ENCODE measurements at places on chromosomes 3 and 15. TPM values are rescaled to one million over a fixed set of nuclear protein-coding genes. Genes with fewer than 3 reads are reported as not detected.

GRCh38 chr3:131216801-131217200, 164.8 kb upstream of the NUDT16 start:
- DNase-seq: no peak

DNA sequence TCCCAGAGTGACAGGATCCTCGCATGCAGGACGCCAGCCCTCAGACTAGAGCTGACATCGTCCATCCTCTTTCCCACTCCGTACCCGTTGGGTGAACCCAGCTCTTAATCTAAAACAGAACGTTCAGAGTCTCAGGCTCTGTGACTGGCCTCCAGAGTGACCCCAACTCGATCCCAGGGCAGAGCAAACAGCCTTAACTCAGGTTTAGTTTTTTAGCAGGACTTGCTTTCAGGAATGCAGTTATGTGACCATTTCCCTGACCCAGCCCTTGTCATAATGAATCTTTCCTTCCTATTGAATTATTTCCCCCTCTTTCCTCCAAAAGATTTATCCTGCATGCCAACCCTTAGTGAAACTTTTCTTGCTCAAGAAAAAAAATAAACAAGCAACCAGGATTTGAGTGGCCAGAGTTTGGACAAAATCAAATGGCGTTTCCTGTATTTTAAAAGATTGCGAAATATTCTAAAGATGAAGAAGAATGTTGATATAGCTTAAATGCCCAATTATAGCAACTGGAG, 47.8 kb upstream of the RARB start:
- DNase-seq: no peak

DNA sequence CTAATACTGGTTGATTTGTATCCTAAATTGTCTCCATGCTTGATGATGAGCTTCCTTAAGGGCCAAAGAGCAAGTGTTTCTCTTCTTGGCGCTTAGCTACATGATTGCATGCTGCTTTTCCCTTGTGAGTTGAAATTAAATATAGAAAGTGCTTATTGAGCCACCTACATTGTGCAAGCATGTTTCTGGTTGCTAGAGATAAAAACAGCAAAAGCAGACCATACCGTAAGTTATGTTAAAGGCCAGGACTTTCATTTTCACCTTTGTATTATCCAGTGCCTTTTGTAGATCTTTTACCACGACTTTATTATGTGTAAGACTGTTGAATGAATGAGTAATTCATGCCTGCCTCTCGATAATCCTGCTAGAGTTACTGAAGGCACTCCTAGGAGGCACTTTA, 41.9 kb upstream of the CCNB2 start:
- no peak for DNase-seq

The WDR76 gene
- total RNA-seq: 9.9 TPM

- DNase-seq: no peak
Measured at GRCh38 chr3:12187448-12188327, 29.0 kb upstream of the TIMP4 start.

DNA sequence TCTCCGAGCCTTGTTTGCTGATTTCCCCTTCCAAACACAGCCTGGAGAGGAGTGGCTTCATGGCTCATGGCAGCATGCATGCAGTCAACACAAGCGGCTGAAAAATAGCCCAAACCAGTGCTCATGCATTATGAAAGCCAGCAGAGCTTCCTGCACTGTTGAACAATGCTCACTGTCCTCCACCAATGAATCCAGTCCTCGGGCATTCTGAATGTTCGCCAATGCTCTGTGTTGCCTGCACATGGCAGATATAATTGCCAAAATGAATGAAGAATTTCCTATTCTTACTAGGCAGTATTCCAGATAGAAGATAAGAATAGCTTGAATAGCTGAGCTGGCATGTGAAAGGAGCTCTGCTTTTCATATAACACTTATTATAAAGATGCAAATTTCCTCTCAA, 252.7 kb downstream of the ROBO1 start:
- DNase-seq: no peak

The CPNE9 gene
- not detected for total RNA-seq

GRCh38 chr3:159852821-159853505, 135.7 kb upstream of the IL12A start:
- no peak for DNase-seq

DNA sequence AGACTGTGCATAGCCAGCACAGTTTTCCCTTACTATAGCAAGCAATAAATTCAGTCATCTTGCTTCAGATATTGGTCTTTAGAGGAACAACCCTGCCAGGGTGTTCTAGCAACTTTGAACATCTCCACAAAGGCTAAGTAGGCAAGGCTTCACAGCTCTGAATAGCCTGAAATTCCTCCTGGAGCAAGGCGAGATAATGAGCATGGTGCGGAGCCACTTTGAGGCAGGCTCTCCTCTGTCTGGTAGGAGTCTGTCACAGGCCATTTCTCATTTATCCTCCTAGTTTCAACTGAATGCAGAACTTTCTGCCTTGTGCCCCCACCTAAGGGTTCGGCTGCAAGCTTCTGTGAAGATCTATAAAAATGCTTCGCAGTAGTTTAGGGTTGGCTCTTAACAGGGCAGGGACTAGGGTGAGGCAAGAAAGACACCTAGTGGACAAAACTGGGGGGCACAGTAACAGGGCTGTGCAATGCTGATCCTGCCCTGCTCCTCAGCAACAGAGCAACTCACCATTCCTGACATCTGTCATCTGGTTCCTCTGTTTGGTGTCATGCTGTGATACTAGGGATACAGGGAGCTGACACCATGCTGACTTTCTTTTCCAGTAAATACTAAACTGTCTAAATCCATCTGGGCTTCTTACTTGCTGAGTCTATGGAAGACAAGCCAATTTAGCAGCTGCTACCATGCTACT, 16.6 kb upstream of the EHHADH start:
- DNase-seq: no peak

GRCh38 chr15:48190932-48191573, 412 bp upstream of the CTXN2 start:
- peak; percentile 48 for DNase-seq

The FSD2 gene
- not detected for total RNA-seq

GRCh38 chr3:31544634-31545033, 11.9 kb downstream of the STT3B start:
- DNase-seq: no peak

The SENP5 gene
- total RNA-seq: 31.3 TPM

DNA sequence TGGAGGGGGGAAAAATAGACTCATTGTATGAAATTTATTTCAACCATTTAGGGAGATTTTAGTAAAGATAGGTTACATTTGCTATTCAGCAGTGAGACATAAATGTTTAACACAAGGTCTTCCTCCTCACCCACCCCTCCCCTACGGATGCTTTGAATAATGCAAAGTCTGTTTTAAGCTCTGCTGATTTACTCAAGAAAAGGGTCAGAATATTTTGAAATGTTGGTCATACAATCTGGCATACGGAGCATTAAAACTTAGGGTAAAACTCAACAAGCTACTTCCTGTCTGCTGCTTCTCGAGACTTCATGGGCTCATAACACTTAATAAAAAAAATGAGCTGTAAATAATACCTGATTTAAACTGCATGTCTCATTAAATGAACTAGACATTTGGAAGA, 156.3 kb downstream of the WNT5A start:
- DNase-seq: no peak

The ERC2 gene
- total RNA-seq: 0.75 TPM

DNA sequence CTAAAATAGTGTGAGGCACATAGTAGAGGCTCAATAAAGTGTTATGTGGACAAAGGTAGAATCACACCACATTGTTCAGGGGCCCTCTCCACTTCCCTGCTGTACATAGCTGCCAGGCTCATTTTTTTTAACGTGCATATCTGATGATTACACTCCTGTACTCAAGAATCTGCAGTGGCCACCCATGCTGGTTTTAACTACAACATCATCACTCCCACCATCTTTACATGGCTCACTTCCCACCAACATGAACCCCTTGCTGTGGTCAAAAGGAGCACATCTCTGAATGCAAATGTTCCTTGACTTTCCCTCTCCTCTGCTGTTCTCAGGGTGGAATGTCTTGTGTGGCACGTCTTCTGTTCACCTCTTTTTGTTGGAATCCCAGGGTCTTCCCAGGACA, 76.7 kb downstream of the FEM1B start:
- DNase-seq: no peak

DNA sequence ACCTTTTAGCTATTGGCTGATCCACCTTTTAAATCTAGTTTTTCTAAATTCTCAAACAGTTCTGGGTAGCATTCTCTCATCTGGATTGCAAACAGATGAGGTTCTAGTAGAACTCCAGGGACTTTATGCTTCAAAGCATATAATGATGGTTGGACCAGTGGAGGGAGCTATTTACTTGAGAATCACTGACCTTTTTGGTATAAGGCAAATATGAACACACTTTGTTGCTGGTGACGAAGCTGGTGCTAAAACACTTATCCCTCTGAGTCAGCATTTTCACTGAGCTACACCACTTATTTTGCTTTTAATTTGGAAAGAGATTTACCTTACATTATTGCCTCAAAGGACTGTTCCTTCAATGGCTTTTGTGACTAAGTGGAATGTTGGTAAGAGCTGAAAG, 58.6 kb upstream of the SLITRK3 start:
- no peak for DNase-seq

The HCLS1 gene
- total RNA-seq: 134 TPM

DNA sequence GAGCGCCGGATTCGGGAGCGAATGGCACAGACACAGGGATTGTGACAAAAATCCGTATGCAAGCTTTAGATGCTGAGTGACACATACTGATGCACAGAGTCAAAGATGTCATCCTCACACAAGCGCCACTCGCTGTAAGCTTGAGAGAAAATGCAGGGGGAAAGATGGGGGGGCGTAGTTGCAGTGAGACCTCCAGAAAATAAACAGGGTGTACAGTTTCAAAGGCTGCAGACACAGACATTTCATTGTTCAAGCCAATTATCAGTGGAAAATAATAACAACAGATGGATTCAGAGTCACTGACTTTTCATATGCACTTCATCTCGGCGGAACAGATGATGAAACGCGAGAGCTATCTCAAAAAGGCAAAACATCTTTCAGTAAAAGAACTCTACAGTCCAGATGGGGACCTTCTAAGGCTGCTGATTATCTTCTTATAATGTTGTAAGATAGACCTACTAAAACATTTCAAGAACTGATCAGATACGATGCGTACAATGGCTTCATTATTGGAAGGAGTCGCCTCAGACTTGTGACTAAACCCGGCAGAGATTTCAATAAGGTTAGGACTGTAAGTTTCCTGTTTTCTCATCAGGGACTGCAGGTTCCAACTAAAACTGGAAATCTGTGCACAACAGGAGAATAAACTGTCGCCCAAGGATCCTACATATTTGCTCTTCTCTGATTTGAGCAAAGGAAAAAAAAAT, 275.4 kb downstream of the FOXP1 start:
- no peak for DNase-seq

DNA sequence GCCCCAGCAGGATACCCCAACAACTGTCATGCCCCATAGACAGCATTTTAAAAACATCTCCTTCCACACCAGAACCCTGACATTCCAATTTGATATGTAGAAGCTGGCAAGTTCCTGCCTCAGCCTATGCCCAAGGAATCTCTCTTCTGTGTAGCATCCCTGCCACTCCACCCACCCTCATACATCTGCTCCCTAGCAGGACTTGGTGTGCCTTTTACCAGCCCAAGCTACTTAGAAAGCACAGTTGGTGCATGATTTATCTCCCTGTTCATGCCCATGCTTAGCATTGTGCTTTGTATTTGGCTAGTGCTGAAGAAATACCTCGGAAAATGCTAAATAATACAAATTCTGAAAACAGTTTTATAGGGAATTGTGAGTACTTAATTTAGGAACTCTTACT, 236.9 kb upstream of the HES1 start:
- no peak for DNase-seq

DNA sequence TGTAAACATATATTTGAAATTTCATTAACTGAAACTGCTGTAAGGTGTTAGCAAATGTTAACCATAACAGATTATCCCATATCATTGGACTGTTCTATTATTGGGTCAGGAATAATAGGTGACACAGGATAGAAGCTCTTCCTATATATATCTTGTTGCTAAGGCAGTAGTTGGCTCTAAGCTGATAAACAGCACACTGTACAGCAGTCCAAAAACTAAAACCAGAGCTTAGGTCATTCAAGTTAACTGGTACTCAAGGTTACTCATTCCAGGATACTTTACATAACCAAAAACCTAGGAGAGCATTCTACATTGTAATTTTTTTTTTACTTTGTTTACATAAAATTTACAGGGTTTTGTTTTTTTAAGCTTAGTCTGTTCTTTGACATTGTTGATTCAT, 8.9 kb downstream of the DNAJC19 start:
- DNase-seq: no peak

DNA sequence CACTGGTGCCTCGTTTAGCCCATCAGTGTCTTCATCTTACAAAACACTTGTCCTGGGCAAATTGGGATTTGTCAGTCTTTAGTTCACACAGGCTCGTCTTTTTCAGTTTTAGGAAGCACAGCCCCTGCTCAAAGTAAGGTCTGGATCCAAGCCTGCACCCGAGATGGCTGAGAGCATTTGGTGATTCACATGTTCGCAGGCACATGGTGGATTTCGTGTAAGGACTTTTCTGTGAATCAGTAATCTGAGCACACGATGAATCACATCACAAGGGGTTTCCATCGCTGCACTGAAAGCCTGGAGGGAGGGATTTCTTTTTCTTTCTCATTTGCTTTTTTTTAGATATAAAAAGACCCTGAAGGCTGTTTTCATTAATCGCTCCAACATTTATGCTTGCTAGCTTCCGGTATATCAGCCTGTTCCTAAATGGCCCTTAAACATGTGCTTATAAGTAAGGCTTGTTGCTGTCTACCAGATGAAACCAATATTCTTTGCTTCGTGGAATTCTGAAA, 435.6 kb upstream of the ATP10A start:
- no peak for DNase-seq

The TMEM158 gene
- 3.9 TPM for total RNA-seq

DNA sequence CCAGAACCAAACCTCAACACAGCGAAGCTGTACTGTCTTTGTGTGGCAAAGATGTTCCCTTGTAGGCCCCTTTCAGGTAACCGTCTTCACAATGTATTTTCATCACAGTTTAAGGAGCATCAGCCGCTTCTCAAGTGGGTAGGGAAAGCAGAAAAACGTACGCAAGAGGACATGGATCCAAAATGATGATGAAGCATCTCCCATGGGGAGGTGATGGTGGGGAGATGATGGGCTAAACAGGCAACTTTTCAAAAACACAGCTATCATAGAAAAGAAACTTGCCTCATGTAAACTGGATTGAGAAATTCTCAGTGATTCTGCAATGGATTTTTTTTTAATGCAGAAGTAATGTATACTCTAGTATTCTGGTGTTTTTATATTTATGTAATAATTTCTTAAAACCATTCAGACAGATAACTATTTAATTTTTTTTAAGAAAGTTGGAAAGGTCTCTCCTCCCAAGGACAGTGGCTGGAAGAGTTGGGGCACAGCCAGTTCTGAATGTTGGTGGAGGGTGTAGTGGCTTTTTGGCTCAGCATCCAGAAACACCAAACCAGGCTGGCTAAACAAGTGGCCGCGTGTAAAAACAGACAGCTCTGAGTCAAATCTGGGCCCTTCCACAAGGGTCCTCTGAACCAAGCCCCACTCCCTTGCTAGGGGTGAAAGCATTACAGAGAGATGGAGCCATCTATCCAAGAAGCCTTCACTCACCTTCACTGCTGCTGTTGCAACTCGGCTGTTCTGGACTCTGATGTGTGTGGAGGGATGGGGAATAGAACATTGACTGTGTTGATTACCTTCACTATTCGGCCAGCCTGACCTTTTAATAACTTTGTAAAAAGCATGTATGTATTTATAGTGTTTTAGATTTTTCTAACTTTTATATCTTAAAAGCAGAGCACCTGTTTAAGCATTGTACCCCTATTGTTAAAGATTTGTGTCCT, 60.0 kb downstream of the AAGAB start:
- no peak for DNase-seq

Data from omental fat pad (tissue), 4 donors.